ENCODE measurements at places on chromosomes 12 and 14.

- DNase-seq = no peak
These were observed 889.3 kb downstream of the BCL11B start for GRCh38 chr14:98382662-98383061.

GRCh38 chr12:89969093-89969492 lies 260.5 kb upstream of the ATP2B1 start:
- DNase-seq = no peak

GRCh38 chr12:1760566-1761382 lies 59.6 kb upstream of the LRTM2 start:
- DNase-seq = no peak

DNA sequence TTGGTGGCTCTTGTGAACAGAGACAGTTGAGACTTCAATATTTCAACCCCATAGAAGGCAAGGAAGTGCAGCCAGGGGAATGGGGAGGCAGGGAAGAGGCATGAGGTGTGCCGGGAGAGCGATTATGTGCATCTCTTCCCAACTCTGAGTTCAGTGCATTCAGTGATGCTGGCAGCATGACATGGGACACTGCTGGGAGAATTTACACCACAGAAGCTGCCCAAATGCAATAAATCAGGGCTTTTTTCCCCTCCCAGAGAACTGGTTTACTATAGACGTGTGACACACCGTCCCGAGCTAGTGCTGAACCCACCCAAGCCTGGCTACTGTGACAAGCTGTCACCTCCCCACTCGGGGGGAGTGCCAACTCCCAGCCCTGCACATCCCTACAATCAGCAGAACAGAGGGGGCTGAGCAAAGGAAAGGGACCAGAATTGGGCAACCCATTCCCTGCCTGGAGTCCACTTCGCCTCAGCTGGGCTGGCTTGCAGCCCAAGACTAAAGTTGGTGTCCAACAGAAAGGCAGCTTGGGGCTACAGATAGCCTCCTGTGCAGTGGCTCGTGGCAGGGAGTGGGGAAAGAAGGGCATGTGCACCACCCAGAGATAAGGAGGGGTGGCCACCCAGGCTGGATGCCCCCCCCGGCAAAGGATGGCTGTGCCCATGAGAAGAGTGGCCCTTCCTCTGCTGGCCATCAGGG lies 16.7 kb downstream of the AHSA1 start:
- no peak for DNase-seq

DNA sequence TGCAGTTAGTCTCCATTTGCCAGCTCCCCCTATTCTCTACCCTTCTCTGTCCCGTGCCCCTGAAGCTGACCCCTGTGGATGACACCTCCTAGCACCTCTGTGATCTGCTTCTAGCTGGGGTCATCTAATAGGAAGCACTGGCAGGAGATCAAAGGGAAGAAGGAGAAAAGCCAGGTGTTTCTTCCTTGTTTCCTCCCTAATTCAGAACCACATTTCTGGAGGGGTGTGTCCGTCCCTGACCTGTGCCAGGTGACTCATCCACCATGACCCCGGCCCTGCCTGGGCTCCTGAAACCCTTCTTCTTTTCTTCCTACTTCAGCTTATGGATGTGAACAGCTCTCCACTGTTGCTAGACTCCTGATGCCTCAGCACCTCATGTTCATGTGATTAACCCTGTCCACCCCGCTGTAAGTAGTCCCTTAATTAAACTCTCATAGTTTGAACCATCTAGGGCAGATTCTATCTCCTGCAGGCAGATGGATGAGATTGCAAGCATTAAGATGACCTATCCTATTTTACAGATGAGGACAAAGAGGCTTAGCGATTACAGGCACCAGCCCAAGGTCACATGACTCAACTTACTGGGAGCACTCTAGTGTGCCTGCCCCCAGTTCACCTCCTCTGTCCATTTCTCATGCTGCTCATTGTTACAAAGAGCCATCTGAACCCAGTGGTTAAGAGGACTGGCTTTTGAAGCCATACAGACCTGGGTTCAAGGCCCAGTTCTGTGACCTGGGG lies 770.5 kb downstream of the MED13L start:
- DNase-seq = no peak

DNA sequence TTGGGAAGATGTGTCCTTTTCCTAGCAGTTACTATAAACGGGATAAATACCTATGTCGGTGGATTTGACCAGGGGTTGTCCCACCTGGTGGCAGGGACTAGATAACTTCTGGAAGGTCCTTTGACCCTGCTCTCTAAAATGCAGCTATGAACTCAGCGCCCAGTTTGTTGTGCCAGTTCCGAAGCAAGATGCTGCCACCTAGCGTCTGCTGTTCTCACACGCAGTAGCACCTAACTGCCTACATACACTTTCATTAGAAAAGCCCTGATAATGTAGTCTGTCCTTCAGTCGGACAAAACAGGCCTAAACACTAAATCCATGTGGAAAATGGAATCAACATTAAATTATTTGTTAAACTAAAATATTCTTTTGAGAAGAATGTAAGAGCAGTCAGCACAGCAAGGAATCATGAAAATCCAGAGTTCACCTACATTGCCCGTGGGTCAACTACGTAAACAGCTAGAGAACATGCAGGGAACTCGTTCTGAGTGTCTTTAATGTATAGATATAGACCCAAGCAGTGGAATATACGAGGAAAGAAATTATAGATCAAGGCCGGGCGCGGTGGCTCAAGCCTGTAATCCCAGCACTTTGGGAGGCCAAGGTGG lies 51.1 kb upstream of the CRACR2A start:
- DNase-seq = peak; percentile 61

DNA sequence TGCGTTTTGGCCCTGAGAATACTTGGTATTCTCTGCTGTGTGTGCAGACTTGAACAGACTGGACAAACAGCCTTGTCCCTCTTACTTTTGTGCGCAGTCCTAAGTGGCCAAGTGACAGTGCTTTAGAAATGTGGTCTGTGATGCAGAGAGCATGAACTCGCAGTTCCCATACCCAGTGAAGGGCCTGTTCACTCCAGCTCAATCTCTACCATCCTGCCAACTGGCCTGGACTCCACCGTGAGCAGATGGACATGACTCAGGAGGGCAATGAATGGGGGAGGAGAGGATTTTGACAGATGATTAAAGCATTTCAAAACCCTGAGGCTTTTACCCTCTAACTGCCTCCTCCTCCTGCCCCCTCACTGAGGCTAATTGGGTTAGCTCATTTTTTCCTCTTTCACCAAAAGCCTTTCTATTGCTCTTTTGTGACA lies 62.5 kb upstream of the PYGL start:
- DNase-seq = no peak

DNA sequence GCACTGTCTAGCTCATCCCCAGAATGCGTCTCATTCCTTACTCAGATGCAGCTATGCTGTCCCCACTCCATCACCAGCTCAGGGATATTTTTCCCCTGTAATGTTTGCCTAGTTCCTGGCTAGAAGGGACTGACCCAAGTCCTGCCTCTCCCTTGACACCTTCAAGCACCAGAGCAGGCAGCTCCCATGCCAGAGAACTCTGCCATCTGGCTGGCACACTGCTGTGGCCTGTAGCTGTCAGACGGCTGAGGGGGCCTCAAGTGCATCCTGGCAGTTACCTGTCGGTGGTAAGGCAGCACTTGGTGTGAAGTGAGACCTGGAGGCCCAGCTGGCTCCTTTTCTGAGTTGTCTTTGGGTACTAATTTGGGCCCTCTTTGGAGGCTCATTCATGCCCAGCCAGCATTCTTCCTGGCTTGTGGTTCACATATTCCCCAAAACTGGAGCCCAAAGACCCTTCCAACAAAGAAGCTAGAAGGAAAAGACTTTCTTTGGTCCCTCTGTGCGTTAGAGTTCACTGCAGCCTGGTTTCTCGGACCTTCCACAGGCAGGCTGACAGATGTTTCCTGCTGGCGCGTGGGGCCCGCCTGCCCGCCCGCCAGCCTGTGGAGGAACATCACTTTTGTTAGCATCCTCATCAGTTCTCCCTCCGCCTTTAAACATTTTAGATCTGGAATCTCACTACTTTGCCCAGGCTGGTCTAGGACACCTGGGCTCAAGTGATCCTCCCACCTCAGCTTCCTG lies 33.0 kb downstream of the RNF34 start:
- DNase-seq = no peak

- DNase-seq = no peak
These were observed 25.5 kb downstream of the SCARB1 start for GRCh38 chr12:124837958-124838803.

GRCh38 chr12:1094714-1095113 lies 103.7 kb downstream of the ERC1 start:
- DNase-seq = no peak

- DNase-seq = no peak
These were observed 8.7 kb downstream of the LRP1-AS start for GRCh38 chr12:57138526-57139272.

- no peak for DNase-seq
These were observed 75.1 kb downstream of the GLT1D1 start for GRCh38 chr12:128928361-128928760.

GRCh38 chr14:55065411-55065810 lies 14.0 kb downstream of the MAPK1IP1L start:
- DNase-seq = no peak

GRCh38 chr12:97912943-97913342 lies 450.3 kb downstream of the RMST start:
- no peak for DNase-seq

DNA sequence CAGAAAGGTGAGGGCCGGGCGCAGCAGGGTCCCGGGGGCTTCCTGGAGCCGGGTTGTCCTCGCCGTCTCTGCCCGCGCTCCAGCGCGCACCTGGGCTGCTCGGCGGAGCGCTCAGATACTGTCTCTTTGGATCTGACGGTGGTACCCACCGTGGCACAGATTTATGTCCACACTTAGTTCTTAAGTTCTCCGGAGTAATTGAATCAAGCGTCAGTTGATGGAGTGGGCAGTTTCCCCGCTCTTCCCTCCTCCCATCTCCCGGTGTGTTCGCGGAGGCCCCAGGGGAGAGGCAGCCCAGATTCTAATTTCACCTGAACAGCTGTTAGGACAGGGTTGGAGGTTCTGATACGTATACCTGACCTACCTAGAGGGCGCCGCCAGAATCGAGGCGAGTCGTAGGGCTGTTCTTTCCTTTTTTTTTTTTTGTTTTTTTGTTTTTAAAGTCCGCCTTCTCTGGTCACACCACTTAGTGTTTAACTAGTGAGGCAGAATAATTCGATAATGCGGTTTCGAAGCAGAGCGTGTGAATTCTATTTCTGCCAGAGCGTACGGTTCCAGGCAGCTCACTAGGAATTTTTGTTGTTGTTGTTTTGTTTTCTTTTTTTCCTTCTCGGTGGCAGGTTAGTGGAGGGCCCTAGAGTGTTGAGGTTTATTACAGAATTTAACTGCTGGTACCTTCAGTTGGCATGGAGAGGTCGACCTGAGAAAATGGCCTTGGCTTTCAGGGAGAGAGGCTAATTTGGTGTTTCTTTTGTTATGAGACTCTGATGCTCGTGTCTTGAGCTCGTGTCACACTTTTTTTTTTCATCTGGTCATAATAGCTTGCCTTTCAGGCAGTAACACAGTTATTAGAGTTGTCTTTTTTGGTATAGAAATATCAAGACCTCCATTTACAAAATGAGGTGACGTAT lies 22.3 kb upstream of the GNS start:
- peak; percentile 38 for DNase-seq

DNA sequence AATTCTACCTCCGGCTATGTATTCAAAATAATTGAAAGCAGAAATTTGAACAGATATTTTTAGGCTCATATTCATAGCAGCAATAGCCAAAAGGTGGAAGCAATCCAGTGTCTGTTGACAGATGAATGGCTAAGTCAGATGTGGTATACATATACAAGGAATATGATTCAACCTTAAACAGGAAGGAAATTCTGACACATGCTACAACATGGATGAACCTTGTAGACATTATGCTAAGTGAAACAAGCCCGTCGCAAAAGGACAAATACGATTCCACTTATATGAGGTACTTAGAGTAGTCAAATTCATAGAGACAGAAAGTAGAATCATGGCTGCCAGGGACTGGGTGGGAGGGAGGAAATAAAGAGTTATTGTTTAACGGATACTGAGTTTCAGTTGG lies 331.6 kb downstream of the PCNX1 start:
- DNase-seq = no peak

GRCh38 chr14:37131205-37131604 lies 41.2 kb downstream of the SLC25A21 start:
- DNase-seq = no peak

GRCh38 chr12:101439236-101439635 lies 31.7 kb upstream of the ARL1 start:
- no peak for DNase-seq

DNA sequence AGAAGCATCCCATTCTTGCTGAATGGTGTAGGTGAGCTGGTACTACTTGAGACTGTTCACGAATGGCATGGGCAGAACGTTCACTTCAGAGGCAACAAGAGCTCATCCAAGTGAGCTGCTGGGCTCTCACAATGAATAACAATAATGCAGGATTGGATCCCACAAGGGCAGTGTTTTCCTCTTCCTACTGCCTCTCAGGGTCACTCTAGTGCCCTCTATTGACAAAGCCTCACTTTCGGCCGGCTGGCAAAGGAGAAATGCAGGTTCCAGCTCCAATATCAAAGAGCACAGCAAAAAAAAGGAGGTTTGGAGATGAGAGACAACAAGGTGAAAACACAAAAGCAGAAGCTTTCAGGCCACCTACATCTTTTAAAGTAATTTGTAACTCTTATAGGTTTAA lies 74.6 kb upstream of the MYF6 start:
- DNase-seq = no peak

- DNase-seq = no peak
These were observed 335.6 kb downstream of the TMEM121 start for GRCh38 chr14:105861985-105862465.

DNA sequence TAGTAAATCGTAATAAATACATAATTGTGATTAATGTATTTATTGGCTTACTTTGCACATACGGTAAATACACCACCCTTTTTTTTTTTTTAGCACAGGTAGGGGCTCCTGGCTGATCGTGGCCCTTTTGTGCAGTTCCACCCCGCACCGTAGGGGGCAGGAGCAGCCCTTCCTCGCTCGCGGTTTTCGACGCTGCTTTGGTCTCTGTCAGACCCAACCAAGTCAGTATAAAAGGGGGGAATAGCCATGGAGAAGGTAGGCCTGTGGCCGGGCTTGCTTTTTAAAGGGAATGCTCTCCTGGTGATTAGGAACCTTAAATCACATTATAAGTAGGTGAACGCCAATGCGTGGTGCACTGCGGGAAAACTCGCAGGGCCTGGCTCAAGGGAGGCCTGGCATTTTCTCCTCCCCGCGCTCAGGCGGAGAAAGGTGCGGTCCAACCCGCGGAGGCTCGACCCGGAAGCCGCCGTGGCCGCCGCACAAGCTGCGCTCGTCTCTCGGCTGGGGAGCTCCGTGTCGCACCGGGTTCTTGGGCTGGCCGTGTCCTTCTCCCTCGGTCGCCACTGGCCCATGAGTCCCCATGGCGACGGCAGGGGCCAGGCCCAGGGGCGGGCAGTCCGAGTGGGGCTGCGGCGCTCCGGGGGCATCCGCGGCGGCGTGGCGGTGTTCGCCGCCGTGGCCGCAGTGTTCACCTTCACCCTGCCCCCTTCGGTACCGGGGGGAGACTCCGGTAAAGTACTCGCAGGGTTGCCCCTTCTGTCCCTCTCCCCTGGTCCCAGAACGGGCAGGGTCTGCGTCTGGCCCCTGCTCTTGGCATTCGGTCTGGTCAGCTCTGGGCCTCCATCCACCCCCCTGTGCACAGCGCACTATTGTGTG lies at the start of gene TMEM260:
TMEM260 (plus strand) TSS at position 454 of the 876 bp plus-strand sequence; CDS start at position 571, 117 bp downstream.
- peak; percentile 85 for DNase-seq

Data from NCI-H1436 (cell line).